ENCODE measurements at places on chromosomes 6 and 20. TPM values are rescaled to one million over a fixed set of nuclear protein-coding genes. Genes with fewer than 3 reads are reported as not detected.

The RRAGD gene
- total RNA-seq, result 17.6 TPM

The NKX2-4 gene
- not detected for total RNA-seq

The CALHM5 gene
- not detected for total RNA-seq

The MOG gene
- not detected for total RNA-seq

The PSORS1C1 gene
- not detected for total RNA-seq

The LYRM2 gene
- total RNA-seq, result 40.6 TPM

Measured in OCI-LY7 (cell line).